ENCODE measurements at places on chromosomes 16 and 17.

- peak; percentile 43 for DNase-seq
Observed at GRCh38 chr16:15041271-15042004, 14.4 kb downstream of the NTAN1 start.

GRCh38 chr16:75109732-75110243 lies 6.8 kb downstream of the LDHD start:
- peak; percentile 27 for DNase-seq

DNA sequence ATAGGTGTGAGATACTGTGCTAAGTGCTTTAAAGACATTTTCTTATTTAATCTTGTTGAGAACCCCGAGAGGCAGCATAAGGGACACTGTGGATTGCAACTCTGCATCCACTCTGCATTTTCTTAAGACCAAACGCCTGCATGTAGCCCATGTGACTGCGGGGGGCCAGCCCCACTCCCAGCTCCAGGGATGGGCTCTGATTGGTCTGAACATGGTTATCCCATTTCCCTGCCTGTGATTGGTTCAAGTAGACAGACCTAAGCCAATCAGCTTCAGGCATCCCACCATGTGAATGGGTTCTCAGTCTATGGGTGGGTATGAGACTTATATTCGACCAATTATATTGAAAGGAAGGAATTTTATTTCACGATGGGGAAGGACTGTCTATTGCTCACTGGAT lies 33.2 kb upstream of the USP7 start:
- DNase-seq, result no peak

- DNase-seq, result peak; percentile 72
Observed at GRCh38 chr17:31008374-31009041, 37.7 kb downstream of the RNF135 start.

DNA sequence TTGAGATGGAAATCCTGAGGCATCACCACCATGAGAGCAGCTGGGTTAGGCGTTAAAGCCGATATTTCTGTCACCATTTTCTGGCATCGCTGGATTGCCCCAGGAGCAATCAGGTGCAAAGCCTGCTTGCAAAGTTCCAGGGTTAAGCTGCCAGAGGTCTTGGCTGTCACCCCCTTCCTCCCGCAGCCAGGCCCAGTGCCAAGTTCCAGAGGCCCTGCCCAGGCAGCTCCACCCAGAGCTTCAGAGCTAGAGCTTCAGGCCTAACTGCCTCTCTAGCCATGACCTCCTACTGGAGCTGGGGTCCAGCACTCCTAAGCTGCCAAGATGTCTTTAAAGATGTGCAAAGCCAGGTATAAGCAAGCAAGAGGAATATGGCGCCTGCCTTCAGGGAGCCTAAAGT lies 8.8 kb upstream of the TMEM238L start:
- DNase-seq, result no peak
